ENCODE measurements at places on chromosomes 11 and 22. TPM values are rescaled to one million over a fixed set of nuclear protein-coding genes. Genes with fewer than 3 reads are reported as not detected.

Gene UBQLN3
- 0.88 TPM for total RNA-seq

Gene BIK
- not detected for total RNA-seq

Gene P2RY6
- 0.44 TPM for total RNA-seq

Gene CRYBB3
- total RNA-seq, result 325 TPM

Gene DDTL
- not detected for total RNA-seq

Measured in camera-type eye (tissue), 1 donor.